Stimulated activated CD8-positive, alpha-beta memory T cell treated with anti-CD3 and anti-CD28 coated beads, Interleukin-15, amount 100 ng/mL, for 4 hours (primary cell): ENCODE measurements at places on chromosomes 7 and 10.
A peak's percentile ranks its signal among the peaks of the same experiment; 100 is the strongest.

- DNase-seq = no peak
Measured at GRCh38 chr7:87934699-87935383, 790 bp downstream of the ADAM22 start.

DNA sequence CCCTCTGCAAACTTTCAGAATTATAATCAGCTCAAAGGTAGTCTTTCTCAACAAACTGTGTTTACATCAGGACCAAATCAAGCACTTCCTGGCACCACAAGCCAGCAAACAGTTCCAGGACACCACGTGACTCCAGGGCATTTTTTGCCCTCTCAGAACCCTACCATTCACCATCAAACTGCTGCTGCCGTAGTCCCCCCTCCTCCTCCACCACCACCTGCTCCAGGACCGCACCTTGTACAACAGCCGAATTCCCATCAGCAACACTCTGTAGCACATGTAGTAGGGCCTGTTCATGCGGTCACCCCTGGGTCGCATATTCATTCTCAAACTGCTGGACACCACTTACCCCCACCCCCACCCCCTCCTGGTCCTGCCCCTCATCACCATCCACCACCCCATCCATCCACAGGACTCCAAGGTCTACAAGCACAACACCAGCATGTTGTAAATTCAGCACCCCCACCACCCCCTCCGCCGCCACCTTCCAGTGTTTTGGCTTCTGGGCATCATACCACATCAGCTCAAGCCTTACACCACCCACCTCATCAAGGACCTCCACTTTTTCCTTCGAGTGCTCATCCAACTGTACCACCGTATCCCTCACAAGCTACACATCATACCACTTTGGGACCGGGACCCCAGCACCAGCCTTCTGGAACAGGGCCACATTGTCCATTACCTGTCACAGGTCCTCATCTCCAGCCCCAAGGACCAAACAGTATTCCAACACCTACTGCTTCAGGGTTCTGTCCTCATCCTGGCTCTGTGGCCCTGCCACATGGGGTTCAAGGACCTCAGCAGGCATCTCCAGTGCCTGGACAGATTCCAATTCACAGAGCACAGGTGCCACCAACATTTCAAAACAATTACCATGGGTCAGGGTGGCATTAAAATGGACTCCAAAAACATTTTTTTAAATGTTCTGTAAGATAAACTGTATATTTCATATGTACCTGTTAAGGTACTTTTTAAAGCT lies 98.7 kb downstream of the KMT2E start:
- DNase-seq = no peak

GRCh38 chr7:68866200-68866570 lies 732.1 kb upstream of the AUTS2 start:
- DNase-seq = no peak

DNA sequence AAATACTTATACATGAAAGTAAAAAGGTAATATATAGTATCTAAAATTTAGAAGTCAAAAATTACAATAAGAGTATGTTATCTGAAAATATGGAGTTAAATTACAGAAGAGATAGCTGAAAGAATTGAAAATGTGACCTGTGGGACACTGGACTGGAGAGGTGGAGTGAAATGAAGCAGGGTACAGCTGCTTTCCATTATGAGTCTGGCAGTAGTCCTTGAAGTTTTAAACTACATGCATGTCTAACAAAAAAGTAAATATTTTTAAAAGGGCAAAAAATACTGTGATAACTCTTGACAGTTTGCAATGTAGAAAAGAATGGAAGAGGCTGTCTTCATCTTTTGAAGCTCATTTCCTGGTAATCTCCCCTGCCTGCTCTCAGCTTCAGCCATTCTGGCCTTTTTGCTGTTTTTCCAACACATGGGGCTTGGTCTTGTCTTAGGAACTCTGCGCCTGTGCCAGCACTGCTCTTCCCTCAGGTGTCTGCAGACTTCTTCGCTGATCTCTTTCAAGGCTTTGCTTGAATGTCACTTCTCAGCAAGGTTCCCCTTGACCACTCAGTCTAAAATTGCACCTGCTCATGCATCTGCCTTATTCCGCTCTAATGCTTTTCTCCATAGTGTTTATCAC lies 36.9 kb downstream of the PTPRZ1 start:
- no peak for DNase-seq

DNA sequence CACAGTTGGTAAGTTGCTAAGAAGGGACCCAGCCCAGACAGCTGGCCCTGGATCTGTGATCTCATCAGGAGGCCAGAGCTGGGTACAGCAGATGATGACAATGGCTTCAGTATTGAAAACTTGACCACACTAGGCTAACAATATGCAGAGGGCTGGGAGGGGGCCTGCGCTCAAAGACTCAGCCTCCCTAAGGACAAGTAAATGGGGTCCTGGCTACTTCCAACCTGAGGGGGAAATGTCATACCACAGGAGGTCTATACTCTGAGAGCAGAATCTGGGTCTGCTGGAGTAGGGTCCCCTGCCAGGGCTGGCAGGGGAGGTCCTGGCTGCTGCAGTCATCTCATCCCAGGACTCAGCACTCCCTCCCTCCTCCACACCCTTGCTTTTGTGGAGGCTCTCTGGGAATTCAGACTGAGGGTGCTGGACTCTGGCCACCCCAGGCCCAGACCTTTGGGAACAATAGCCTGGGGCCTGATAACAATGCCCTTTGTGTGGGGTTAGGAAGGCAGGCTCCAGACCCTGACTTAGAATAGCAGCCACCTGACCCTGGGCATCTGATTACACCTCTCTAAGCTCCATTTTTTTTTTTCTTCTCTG lies 1.4 kb downstream of the FXYD4 start:
- no peak for DNase-seq

GRCh38 chr7:69941077-69941651 lies 342.9 kb downstream of the AUTS2 start:
- DNase-seq = no peak

- no peak for DNase-seq
Measured at GRCh38 chr7:79909176-79909575, 225.5 kb upstream of the GNAI1 start.

- no peak for DNase-seq
Measured at GRCh38 chr10:63314020-63314419, 151.8 kb downstream of the JMJD1C start.

GRCh38 chr7:88256906-88257305 lies 37.1 kb upstream of the SRI start:
- DNase-seq = no peak

GRCh38 chr10:46527241-46527811 lies 29.1 kb downstream of the GPRIN2 start:
- no peak for DNase-seq

DNA sequence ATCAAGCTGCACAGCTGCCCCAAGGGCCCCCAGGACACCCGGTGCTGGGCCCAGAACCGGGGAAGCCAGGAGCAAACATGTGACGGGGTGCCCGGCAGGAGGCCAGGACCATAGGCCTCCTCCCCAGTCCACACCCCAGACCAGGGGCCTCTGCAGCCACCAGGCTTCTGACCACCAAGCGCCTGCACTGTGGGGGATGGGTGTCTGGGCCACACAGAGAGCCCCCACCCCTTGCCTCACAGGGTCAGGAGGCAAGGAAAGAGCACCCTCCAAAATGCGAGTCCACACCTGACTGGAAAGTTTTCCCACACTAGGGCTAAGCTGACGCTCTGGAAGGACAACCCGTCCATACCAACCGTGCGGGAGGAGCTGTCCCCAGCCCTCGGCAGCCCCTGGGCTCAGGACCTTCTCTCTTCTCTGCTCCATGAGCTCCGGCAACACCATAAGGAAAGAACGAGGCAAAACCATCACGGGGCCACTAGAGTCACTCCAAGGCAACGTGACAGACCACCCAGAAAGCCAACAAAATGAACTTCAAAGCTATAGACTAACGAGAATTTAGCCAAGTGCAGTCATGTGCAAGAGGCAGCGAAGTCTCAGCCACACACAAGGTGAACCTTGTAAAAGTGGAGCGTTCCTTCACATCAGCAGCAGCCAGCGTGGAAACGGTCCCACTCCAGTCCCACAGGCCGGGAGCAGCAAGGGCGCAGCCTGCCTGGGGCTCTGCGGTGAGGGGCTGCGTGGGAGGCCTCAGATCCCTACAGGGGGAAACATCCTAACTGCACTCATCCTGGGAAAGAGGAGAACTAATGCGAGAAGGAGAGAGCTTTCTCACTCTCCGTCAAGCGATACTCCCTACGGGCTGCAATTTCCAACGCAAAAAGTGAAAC lies 5.1 kb downstream of the STK32C start:
- no peak for DNase-seq

DNA sequence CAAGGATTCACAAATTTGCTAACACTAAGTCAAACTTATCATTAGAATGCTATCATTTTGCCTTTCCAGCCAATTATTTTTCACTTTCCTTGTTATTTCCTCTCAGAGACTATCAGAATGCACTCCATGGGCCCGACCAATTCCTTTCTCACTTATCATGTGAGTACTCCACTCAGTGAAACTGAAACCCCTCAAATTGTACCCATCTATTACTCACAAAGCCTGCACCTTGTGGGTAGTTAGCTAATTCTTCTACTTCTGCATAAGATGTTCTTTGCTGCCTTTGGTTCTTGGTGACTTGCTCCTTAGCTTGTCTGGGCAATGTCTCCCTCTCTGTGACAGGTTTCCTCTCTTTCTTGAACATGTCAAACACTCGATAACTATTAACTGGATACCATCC lies 35.2 kb upstream of the MBL2 start:
- DNase-seq = no peak

DNA sequence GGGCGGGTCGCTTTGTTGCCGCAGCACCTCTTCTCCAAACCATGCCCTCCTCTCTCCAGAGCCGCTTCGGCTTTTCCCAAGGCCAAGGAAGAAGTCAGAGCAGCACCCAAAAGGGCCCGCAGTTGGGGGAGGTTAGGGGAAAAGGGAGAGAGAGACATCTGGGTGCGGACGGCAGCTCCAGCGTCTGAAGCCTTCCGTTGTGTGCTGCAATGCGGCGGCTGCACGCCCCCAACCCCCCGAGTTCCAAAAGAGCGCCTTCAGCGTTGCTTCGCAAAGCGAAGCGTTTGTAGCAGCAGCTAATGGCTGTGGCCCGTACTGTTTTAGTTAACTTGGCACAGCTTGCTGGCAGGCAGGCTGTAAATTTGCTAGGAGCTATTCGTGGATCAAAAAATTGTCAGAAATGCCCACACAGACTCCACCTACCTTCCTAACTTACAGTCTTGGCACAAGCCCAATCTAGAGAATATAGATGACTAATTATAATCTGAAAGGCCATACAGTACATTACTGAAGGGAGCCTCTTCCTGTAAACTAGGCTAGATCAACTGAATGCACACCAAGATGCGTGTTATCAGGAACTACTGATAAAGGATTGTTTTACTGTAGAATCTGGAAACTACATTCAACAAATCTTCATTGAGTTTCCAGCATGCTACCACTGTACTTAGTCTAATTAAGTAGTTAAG lies 1.1 kb upstream of the KBTBD2 start:
- DNase-seq = peak; percentile 16

DNA sequence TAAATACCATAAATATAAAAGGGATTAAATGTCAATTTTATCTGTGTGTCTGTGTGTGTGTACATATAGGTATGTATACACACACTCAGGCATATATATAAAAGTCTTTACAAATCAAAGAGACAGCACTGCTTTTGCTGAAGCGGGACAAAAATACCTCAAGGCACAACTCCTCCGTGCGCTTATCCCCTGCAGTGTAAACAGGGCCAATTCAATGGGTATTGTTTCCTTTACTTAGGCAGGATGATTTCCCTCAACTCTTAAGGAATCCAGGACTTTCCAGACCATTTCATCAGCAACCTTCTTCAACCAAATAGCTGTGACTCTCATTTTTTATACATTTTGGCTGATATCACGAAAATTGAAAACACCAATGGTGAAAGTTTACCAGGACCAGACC lies 227.7 kb downstream of the CRPPA start:
- no peak for DNase-seq

- no peak for DNase-seq
Measured at GRCh38 chr7:18770154-18770811, 274.7 kb downstream of the HDAC9 start.

DNA sequence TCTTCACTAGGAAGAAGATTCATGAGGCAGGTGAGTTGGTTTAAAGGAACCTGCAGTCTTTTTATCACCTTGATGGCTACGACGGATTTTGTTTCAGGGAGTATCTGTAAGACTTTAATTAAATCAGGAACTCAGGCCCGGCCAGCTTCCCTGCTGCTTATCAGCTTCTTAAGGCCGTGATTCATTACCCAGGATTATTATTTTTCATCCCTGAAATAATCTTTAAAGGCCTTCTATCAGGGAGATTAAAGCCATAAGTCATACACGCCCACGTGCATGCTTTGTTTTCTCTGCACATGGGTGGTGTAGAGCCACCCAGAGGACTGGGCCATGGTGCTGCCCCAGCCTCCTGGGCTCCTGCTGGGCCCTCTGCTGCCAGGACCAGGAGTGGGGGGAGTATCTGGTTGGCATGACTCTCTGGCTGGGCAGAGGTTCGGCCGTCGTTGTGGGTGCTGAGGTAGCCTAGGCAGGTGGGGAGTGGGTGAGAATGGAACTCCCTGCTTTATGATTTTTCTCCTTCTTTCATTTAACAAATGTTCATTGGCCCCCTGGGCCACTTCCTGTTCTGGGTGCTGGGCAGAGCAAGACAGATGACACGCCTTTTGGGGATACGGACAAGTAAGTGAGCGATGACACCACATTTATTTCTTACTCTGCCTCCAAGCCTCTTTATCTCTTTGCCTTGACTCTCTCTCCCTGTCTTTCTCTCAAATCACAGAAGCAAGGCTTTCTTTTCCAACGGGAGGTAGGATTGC lies 39.0 kb upstream of the PCBD1 start:
- DNase-seq = no peak

GRCh38 chr10:51700228-51700817 lies 928 bp upstream of the CSTF2T start:
- no peak for DNase-seq

- no peak for DNase-seq
Measured at GRCh38 chr7:142196066-142196840, 61.6 kb downstream of the PRSS58 start.

GRCh38 chr10:119283818-119284217 lies 76.4 kb downstream of the GRK5 start:
- DNase-seq = no peak

- no peak for DNase-seq
Measured at GRCh38 chr10:34104829-34105572, 710.1 kb downstream of the PARD3 start.

DNA sequence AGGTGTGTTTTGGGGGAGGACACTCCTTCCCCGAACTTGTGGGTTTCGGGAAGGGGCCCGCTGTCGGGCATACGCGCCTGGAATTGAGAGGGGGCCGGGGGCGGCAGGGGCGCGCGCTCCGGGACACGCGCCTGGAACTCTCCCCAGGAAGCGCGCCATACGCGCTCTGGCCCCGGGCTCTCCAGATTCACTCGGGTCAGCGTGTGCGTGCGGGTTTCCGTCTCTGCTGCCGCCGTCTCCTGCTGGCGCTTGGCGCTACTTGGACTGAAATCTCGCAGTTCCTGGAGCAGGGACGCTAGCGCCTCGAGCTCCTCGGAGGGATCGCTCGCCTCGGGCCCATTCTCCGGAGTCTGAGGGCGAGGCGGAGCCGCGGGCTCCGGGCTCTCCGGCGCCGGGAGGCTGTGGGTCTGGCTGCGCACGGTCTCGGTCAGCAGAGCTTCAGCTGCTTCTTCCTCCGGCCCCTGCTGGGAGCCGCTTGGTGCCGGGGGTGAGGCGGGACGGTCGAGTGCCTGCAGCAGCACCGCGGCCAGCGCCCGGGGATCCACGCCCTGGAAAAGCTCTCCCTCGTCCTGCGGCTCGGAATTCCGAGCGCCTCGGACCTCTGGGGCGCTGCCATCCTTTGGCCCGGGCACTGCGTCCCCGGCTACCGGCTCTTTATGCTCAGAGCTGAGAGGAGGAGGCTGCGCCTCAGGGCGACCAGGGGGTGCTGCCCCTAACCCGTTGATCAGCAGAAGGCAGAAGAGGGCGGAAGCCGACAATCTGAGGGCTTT lies 1.1 kb downstream of the VGF start:
- DNase-seq = no peak
